ENCODE measurements at places on chromosomes 1 and 21.

GRCh38 chr1:59779949-59780348 lies 34.8 kb upstream of the HOOK1 start:
- no peak for DNase-seq

GRCh38 chr1:167420510-167420909 lies 97.8 kb downstream of the CD247 start:
- DNase-seq = no peak

GRCh38 chr21:16572032-16572431 lies 842.2 kb downstream of the USP25 start:
- DNase-seq = no peak

DNA sequence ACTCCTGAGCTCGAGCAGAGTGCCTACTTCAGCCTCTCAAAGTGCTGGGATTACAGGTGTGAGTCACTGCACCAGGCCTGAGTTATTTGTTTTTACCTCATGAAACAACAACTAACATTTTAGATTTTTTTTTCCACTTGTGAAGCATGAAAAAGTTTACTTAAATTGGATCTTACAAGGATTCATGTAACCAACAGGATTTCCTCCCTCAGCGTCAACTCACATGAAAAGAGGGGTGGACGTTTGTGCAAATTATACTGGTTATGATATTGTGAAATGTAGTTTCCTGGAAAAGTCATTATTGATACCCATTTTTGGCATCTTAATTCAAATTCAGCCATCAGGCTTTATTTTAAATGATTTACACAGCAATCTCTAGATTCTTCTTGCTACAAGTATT lies 6.5 kb downstream of the CNST start:
- DNase-seq = no peak

DNA sequence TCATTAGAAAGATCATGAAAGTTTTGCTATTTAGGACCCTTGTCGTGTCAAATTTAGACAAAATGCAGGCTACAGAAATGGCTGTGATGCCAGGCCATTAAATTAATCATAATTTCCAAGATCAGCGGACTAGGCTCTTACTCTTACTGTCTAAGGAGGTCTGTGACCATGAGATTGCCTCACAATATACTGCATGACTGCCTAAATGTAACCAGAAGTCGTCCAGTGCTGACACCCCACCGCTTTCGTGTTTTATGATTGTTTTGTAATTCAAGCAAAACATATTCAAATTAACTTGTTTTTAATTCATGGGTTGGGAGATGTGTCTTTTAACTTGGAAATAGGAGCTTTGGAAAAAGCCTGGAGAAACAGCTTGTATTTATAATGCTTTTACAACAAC lies 947.5 kb downstream of the BRINP3 start:
- DNase-seq = no peak

GRCh38 chr1:54404939-54405897 lies 976 bp downstream of the SSBP3 start:
- DNase-seq = no peak

GRCh38 chr21:45403825-45404729 lies 888 bp upstream of the COL18A1 start:
- no peak for DNase-seq

- DNase-seq = no peak
Measured at GRCh38 chr1:101960142-101960541, 36.6 kb downstream of the OLFM3 start.

DNA sequence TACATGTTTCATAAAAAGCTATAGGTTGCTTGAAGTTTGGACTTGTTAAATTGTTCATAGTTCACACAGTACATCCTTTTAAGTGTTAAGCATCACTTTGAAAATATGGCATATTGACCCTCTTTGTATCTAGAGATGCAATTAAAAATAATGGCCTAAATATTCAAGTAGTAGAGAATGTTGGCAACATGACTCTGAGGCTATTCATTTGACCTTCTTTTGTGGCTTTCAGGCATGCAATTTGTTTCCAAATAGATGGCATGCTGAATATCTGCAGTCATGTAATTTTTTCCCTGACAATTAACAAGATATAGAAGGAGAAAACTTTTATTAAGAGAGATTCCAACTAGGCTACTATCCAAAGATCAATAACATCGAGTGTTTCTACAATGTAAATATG lies 230.5 kb upstream of the ZRANB2 start:
- DNase-seq = no peak

GRCh38 chr1:72827278-72827677 lies 544.9 kb upstream of the NEGR1 start:
- DNase-seq = no peak

DNA sequence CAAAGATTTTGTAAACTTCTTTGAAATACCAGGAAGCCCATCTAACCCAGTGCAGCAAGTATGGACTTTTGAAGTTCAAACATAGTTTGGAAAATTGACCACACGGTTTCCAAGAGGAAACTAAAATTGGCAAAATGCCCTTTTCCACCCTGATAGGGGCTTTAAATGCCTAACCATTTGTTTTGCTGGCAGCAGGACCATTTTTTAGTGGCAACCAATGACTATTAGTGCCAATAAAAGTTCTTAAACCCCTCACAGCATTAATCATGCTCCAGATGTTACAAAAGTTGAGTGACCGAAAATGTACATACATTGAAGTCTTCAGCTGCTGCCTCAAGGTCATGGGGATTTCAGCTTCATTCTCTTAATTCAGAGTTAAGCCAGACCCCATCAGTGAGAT lies 46.4 kb upstream of the ENAH start:
- no peak for DNase-seq

GRCh38 chr1:154726443-154726842 lies 118.5 kb upstream of the ADAR start:
- DNase-seq = no peak

DNA sequence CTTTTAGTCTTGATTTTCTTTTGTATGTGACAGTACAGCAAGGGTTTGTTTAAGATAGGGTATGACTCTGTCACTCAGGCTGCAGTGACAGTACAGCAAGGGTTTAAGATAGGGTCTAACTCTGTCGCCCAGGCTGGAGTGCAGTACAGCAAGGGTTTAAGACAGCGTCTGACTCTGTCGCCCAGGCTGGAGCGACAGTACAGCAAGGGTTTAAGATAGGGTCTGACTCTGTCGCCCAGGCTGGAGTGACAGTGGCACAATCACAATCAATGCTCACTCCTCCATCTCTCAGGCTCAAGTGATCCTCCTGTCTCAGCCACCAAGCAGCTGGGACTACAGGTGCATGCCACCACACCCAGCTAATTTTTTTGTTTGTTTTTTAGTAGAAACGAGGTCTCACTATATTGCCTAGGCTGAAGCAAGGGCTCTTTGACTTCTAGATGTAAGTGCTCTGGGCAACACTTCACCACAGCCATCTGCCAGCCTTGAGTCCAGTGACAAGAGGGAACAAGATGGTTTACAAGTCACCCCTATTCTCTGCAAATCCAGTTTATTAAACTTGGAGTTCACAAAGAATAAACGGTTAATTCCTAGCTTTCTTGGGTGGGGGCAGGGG lies 965 bp upstream of the SH2D5 start:
- DNase-seq = no peak

- DNase-seq = no peak
Measured at GRCh38 chr1:230104395-230105244, 37.6 kb downstream of the GALNT2 start.

DNA sequence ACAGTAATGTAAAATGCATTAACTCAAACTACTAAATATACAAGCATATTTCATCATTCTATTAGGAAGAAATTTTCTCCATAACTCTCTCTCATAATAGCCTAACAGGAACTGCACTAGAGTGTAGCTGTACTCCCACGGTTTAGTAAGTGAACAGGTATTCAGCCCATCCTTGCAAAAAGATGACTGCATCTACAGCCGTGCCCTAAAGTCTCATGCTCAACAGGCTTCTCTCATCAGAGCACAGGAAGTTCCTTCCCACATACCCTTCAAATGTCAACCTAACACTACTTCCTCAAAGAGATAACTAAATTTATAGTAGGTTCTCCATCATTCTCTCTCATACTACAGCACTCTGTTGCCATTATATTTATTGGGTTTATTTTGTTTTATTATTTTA lies 251.6 kb downstream of the AKT3 start:
- DNase-seq = no peak

GRCh38 chr1:8381618-8382017 lies 63.7 kb downstream of the SLC45A1 start:
- no peak for DNase-seq

DNA sequence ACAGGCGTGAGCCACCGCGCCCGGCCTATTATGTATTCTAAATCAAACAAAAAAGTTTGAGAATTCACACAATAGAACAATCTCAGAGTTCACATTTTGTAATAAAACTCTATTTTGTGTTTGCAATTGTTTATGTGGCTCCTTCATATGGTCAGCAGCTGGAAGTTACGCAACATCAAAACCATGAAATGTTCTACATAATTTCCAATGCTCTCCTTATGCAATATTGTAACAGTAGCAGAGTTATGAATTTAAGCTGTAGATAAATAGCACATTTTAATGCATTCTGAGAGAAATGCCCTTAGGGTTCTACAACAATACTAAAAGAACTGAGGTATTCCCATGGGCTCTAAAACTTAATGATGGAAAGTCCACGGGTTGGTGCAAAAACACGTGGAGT lies 62.3 kb upstream of the COL11A1 start:
- no peak for DNase-seq

GRCh38 chr1:244995602-244996400 lies 131.5 kb upstream of the HNRNPU start:
- DNase-seq = no peak

- no peak for DNase-seq
Measured at GRCh38 chr1:2979191-2980072, 41.8 kb upstream of the ACTRT2 start.

DNA sequence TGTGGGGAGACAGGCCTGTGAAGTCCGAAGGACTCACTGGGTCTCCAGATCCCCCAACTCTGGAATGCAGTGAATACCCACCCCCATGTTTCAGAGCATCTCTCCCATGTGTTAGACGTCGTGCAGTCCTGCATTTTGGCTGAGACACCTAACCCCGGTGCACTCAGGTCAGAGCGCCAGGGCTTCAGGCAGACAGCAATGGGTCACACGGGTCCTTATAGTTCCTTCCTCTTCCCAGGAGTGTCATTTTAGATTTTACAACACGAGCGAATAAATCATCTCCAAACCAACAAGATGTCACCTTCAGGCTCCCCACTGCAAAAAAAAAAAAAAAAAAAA lies 5.1 kb downstream of the PRRX1 start:
- no peak for DNase-seq

GRCh38 chr1:234413990-234414389 lies 40.7 kb downstream of the COA6 start:
- no peak for DNase-seq

DNA sequence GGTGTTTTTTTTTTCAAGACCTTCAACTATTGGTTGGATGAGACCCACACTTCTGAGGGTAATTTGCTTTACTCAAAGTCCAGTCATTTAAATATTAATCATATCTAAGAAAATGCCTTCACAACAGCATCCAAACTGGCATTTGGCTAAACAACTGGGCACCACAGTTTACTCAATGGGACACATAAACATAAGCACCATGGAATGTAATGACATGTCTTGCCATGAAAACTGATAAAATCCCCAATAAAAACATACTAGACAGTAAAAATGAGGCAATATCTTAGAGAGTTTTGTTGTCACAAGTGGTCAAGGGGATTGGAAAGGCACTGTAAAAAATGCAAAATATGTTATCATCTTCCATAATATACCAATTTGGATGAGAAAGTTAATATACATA lies 838.8 kb upstream of the ADAMTS5 start:
- no peak for DNase-seq

DNA sequence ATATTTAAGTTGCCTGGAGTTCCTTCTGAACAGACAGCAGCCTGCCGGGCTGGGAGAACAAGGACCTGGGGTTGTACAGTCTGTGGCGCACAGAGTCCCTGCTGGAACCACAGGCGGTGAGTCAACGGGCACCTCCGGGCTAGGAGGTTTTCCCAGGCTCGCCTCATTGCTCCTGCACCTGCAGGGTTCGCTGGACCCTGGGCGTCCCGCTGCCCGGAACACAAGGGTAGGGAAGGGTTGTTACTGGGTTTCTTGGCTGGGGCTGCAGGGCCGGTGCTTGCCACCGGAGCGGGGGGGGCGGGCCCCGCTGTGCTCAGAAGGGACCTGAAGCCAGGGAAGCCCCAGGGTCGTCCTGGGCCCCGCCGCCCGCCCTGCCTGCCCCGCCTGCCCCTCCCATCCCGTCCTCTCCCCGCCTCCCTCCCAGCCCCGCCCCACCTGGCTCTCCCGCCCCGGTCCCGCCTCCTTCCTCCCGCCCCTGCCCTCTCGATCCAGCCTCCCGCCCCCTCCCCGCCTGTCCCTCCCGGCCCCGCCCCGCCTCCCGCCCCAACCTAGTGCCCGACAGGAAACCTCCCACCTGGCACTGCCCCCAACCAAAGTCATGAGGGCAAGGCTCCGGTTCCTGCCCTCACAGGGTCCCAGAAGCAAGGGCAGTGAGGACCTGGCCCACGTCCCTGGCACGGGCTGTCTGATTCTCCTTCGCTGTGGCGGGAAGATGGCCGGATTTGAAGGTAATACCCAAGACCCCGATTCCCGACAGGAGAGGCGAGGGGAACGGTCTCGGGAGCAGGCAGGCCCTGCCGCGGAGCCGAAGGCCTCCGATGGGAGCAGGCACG lies 6.8 kb downstream of the JMJD4 start:
- peak; percentile 66 for DNase-seq

DNA sequence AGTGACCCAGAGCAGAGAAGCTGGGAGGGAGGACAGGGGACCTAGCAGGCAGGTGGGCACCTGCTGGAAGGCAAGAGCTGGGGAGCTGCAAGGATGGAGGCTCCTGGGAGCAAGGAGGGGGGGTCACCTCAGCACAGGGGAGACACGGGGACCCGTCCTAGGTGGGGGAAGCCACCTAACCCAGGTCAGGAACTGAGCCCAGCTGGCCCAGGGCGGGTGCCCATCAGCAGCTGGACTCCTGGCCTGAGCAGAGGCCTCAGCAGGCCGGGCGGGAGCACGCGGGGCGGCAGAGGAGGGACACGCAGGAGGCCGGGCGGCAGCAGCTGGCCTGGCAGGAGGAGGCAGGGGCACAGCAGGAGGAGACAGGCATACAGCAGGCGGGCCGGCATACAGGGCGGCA lies 949 bp downstream of the KRTAP10-1 start:
- DNase-seq = no peak

DNA sequence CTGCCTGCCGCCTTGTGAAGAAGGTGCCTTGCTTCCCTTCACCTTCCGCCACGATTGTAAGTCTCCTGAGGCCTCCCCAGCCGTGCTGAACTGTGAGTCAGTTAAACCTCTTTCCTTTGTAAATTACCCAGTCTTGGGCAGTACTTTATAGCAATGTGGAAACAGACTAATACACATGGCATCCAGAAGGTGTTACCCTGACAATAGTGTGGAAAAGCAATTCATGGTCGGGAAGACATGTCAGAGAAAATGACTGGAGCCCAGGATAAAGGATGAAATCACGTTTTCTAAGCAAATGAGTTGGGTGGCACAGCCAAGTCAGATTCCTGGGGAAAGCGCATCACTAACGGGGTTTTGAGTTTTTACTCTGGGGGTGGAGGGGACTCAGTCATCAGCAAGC lies 76.4 kb downstream of the HLCS start:
- DNase-seq = no peak
